ENCODE measurements at places on chromosomes 1 and 21.

DNA sequence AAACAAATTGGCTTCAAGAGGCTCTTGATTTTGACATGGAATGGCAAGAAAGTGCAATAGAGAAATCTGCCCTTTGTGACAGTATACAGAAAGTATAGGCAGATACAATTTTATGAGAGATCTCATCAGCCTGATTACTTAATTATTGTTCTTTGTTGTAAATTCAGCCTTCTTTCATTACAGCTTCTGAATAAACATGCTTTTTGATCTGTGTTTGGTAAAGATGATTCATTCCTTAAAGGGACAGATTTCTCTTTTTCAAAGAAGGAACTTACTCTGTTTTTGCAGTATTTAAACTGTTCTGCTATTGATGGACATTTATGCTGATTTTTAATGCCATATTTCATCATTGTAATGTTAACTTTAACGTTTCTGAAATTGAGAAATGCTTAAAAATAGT lies 13.7 kb upstream of the MPC2 start:
- DNase-seq: no peak

GRCh38 chr1:80154176-80154575 lies 1147.6 kb upstream of the ADGRL4 start:
- DNase-seq: no peak

- DNase-seq: peak; percentile 22
Measured at GRCh38 chr1:168472223-168472622, 71.6 kb downstream of the XCL2 start.

DNA sequence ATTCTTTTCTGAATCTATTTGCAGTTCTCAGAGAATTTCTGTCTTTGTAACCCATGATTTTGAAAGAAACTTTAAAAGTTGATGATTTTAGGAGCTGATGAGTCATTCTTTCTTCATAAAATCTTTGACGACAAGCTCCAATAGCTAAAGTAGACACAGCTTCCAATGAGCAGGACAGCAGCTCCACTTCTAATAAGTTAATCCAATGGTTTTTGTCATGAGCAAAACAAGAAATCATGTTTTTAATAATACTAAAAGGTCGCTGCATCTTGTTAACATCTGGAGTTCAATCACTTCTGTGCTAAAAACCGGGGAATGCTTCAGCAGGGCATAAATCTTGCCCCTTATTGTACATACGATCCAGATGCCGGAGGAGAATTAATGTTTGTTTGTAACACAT lies 48.9 kb upstream of the GORAB start:
- DNase-seq: no peak

GRCh38 chr21:43467785-43468184 lies 40.9 kb upstream of the SIK1 start:
- DNase-seq: no peak

GRCh38 chr1:177301425-177302124 lies 130.8 kb downstream of the BRINP2 start:
- no peak for DNase-seq

DNA sequence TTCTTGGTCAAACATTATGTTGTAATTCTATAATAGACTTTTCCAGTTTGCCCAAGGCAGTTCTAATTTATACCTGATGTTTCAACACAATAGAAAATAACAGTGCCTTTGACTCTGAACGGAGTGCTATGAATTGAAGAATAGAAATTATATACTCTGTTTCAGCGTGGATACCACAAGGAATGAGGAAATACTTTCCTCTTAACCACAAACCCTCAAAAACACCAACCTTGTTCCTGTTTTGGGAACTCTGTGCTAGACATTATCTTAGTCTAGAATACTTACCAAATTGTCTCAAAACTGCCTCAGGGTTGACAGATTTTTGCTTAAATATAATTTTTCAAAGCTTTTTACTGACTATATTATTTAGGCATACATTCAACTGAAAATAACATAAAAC lies 1629.3 kb downstream of the MRPL39 start:
- DNase-seq: no peak

DNA sequence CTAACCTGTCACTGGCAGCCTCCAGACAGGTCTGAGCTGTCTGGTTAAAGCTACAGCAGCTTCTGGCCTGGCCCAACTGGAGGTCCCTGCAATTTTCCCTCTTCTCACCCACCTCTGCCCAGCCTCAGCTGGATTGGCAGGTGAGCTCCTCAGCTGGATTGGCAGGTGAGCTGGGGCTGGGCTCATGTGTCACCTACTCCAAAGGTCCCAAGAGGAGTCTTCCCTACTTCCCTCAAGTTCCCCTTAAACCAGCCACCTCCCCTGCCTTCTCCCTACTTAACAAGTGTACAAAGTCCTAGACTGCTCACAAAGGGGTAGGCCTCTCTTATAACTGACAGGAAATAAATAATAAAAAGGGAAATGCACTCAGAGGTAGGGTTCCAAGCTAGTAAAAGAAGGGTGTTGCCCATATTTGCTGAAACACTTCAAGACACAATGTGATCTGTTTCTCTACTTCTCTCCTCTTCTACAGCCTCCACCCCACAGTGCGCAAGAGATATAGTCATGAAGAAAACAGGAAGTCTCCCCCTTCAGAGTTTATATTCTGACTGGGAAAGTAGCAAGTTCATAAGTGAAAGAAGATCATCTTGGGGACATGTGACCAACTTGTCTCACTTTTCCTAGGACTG lies at the start of gene GPA33:
Gene GPA33 (minus strand): TSS at position 64 of the 629 bp plus-strand sequence. CDS start 90 bp downstream, outside the sequence.
- DNase-seq: no peak

DNA sequence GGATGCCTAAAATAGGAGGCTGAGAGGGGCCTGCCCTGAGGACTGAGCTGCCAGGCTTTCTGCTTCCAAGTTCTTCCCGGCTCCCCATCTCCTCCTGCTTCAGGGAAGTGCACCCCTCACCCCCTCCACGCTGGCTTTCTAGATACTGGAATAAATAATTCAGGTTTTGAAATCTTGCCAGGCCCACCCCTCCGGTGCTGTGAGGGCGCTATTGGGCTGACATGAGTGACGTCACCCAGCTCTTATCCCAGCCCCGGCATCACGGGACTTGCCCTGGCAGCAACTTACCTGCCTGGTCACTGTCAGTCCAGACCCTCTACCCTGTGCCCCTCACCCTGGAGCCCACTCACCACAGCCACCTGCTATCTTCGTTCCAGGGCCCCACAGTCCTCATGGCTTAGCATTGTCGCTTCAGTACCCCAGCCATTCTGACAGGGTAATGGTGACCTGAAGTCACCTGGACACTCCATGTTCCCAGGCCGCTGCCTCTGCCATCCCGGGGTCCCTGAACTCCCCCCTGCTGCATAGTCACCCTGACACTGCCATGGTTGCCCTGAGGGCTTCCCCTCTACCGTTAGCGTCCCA lies 819 bp upstream of the GPR3 start:
- DNase-seq: peak; percentile 62

- DNase-seq: no peak
Measured at GRCh38 chr1:84583648-84584047, 9.4 kb upstream of the CTBS start.

GRCh38 chr1:237867380-237867888 lies 23.3 kb downstream of the ZP4 start:
- no peak for DNase-seq

All from right hindlimb (tissue), 1 donor.